T-helper 9 cell (primary cell): ENCODE measurements at places on chromosomes 7 and 10.

- no peak for DNase-seq
These were observed 131.8 kb downstream of the DOCK1 start for GRCh38 chr10:127036987-127037386.

DNA sequence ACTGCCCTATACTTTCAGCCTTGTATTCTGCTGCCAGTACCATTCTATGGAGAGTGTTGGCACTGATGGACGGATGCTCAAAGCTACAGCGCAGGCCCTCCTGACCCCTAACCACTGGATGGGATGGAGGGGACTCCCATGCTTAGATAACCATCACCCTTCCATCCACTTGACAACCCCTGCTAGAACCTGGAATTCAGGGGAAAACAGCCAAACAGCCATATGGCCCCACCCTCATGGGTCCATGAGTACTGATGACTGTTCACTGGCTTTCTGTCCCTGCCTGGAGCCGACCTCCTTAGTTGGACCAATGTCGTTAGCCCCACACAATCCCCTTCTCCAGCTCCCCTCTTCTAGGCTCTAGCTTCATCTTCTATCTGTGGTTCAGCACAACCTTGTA is 16.2 kb downstream of the DUSP5 start:
- DNase-seq: no peak

GRCh38 chr10:28240400-28240799 is 62.5 kb downstream of the MPP7 start:
- DNase-seq: no peak

DNA sequence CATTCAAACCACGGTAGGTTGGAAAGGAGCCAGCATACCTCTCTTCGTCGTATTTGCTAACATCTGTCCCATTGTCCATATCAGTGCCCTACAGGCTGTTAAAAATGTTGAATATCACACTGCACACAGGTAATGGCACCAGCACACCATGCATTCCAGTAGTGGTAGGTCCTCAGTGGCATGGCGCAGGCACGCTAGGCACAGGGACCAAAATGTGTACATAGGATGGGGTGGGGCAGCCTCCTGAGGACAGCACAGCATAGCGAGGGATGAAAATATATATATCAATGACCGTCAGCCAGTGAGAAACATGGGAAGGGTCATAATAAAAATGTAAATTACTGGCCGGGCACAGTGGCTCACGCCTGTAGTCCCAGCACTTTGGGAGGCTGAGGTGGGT is 99.9 kb upstream of the CTBP2 start:
- DNase-seq: no peak

- no peak for DNase-seq
These were observed 280.2 kb downstream of the GRID1 start for GRCh38 chr10:86086418-86086817.

DNA sequence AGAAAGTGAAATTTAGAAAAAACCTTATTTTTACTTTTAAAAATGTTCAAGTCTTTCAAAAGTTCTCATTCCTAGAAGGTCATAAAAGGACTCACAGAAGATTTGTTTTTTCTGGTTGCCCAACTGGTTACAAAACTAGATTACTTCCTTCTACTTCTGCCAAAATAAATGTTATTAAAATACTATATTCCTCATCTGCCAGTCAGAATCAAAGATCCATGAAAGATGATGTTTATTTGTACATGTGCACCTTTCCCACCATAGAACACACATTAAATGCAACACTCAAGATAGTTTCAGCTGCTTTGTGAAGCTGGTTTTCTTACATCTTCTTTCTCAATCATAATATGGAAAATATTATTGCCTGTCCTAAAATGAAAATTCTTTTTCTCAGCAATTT is 465.4 kb downstream of the ETV1 start:
- no peak for DNase-seq

GRCh38 chr7:1563981-1564602 is 5.7 kb downstream of the PSMG3 start:
- no peak for DNase-seq

- peak; percentile 48 for DNase-seq
These were observed 176.5 kb upstream of the FRMD4A start for GRCh38 chr10:14507176-14507575.

DNA sequence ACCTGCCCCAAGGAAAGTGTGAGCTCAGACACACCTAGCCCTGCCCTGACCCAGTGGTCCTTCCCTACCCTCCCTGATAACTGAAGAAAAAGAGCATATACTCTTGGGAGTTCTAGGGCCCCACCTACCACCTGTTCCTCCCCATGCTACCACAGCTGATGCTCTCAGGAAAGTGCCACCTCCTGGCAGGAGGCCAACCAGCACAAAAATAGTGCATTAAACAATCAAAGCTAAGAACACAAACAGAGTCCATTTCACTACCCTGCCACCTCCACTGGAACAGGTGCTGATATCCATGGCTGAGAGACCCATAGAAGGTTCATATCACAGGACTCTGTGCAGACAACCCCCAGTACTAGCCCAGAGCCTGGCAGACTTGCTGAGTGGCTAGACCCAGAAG is 288.6 kb upstream of the PHF14 start:
- no peak for DNase-seq

DNA sequence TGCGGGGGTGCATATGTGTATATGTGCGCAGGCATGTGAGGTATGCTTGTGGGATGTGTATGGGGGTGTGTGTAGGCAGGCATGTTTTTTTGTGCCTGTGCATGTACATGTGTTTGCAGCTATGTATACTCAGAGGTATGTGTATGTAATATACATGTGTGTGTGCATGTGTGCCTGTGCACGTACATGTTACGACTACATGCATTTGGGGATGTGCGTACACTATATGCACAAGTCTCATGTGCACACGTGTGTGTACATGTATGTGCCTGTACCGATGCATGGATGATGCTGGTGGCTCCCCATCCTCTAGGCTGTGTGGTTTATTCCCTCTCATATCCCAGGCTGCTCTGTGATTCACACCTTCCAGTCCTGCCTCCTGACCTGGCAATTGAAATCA is 69.2 kb downstream of the C10orf105 start:
- DNase-seq: no peak

- no peak for DNase-seq
These were observed 23.7 kb upstream of the ITGB1 start for GRCh38 chr10:32981760-32982159.

GRCh38 chr7:155227788-155228458 is 69.8 kb upstream of the INSIG1 start:
- no peak for DNase-seq

- DNase-seq: no peak
These were observed 1.9 kb upstream of the ACBD5 start for GRCh38 chr10:27242473-27242950.

DNA sequence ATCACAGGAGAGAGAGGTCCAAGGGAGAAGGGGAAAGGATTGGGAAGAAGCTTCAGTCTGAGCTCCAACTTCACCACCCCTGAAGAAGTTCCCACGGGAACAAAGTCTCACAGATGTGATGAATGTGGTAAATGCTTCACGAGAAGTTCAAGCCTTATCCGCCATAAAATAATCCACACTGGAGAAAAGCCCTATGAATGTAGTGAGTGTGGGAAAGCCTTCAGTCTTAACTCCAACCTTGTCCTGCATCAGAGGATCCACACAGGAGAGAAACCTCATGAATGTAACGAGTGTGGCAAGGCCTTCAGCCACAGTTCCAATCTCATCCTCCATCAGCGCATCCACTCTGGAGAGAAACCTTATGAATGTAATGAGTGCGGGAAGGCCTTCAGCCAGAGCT is 16.0 kb upstream of the ZSCAN21 start:
- no peak for DNase-seq

GRCh38 chr10:5117026-5117425 is 22.8 kb downstream of the AKR1C3 start:
- DNase-seq: no peak

- no peak for DNase-seq
These were observed 108.0 kb downstream of the RNLS start for GRCh38 chr10:88474884-88475844.

DNA sequence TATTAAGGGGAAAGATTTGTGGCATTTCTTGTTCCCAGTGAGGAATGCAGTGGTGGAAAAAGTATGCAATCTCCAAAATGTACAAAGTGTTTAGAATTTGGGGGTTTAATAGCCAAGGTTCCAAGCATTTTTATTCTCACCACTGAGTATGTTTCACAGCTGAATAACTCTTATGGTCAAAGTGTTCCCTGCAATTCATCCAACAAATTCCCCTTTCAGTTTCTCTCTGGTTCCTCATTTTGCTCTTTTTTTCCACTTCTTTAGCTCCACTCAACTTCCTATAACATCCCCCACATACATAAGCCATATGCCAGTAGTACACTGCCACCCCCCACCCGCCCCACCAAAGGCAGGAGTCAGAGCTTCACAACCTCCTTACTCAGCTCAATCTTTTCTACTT is 4.6 kb downstream of the HECW1 start:
- DNase-seq: no peak

DNA sequence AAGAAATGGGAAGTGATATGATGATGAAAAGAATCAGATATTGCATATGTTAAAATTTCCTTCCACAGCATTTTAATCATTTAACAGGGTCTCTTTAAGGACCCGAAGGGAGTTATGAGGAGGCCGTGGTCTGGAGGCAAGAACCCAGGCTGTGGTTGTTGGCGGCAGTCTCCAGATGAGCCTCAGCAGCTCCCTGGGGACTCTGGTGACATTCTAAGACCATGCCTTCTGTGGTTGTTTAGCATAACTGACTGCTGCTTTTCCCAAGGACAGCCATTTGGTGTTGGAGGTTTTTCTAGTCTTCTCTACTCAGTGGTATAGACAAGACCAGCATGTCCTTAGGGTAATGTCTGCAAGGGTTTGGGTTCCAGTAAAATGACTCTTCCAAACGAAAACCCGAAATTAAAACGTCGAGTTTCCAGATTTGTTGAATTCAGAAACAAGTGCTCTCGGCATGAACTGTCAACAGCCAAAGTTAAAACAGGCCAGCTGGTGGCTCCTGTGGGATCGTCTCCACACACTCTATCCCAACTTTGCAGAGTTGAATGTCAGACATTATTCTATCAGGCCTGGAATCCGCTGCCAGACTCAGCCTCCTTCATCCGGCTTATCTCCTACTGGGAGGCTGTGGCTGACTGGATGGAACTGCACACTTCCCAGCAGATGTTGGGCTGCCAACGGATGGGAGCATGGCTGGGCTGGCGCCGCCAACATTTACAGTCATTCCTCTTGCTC is 183.1 kb downstream of the TAX1BP1 start:
- DNase-seq: no peak

DNA sequence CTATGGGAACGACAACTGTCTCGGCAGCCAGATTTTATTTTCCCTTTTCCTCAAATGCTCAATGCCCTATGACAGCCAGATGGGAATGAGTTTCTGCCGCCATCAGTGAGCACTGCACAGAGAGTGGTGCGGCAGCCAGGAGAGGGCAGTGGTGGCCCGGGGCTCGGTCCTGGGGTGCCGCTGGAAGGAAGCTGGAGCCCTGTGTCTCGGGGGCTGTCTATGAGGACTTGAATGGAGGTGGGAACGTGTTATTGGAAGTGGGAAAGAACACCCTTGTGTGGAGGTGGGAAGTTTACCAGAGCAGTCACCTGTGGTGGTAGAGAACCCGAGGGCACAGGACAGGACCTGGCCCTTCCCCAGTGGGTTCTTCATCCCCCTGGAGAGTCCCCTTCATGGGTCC is 35.8 kb downstream of the JAKMIP3 start:
- no peak for DNase-seq

- no peak for DNase-seq
These were observed 8.3 kb upstream of the GPR37 start for GRCh38 chr7:124773938-124774337.

DNA sequence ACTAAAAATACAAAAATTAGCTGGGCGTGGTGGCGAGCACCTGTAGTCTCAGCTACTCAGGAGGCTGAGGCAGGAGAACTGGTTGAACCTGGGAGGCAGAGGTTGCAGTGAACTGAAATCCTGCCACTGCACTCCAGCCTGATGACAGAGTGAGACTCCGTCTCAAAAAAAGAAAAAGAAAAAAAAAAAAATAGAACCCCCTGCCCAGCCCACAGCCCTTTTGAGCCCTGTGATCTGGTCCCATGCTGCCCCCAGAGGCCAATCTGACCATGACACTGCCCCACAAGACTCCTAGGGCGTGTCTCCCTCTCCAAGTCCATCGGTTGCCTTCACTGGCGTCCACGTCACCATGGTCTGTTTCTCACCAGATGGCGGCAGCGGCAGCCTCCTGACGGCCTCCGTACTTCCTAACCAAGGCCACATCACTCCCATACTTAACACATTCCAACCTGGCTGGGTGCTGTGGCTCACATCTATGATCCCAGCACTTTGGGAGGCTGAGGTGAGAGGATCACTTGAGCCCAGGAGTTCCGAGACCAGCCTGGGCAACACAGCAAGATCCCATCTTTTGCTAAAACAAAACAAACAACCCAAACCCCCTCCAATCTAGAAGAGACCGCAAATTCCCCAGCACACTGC is 18.0 kb downstream of the STX1A start:
- no peak for DNase-seq

DNA sequence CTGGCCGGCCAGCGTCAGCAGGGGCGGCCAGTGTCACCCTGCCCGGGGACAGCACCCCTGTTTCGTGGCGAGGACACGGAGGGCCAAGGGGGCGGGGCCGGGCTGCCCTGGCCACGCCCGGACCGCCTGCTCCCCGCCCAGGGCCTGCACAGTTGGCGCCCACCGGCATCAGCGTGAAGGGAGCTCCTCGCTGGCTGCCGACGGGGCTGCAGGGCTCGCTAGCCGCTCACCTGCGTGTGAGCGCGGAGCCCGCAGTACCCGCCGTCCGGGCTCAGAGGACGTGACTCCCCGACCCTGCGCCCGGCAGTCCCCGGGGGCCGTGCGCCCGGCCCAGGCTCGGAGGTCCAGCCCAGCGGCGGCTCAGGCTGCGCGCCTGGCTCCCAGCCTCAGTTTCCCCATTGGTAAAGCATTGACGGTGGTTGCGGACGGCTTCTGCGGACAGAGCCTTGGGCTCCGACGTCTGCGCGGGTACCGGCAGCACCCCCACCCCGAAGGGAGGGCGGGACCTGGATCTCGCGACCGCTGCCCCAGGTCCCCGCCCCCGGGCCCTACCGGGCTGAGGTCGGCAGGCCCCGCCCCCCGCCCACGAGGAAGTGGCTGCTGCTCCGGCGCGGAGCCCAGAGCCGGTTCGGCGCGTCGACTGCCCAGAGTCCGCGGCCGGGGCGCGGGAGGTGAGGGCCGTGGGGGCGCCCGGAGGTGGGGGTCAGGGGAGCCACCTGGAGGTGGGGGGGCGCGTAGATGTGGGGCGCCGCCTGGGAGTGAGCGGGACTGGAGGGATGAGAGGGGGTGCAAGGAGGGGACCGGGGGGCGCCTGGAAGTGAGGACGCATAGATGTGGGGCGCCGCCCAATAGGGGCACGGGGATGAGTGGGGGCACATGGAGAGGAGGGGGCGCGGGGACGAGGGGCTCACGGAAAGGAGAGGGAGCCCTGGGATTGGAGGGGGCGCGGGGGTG is at the start of gene ARPC1B:
Gene ARPC1B (plus strand): TSS at position 620 of the 954 bp plus-strand sequence. CDS start 10,985 bp downstream, outside the sequence.
- DNase-seq: peak; percentile 79

- DNase-seq: no peak
These were observed 53.9 kb downstream of the CUX1 start for GRCh38 chr7:101871351-101871750.
